Kidney capillary endothelial cell (primary cell): ENCODE measurements at places on chromosomes 7 and 10.

- DNase-seq: no peak
Observed at GRCh38 chr10:3570855-3571266, 214.1 kb downstream of the KLF6 start.

GRCh38 chr7:151439855-151440798 lies at the start of gene CRYGN:
Gene CRYGN, minus strand, starts transcription at chr7:151440141. Its CDS starts 224 bp downstream, at chr7:151439917.
- DNase-seq: no peak

GRCh38 chr7:108266491-108266890 lies 136.3 kb upstream of the LAMB4 start:
- no peak for DNase-seq

DNA sequence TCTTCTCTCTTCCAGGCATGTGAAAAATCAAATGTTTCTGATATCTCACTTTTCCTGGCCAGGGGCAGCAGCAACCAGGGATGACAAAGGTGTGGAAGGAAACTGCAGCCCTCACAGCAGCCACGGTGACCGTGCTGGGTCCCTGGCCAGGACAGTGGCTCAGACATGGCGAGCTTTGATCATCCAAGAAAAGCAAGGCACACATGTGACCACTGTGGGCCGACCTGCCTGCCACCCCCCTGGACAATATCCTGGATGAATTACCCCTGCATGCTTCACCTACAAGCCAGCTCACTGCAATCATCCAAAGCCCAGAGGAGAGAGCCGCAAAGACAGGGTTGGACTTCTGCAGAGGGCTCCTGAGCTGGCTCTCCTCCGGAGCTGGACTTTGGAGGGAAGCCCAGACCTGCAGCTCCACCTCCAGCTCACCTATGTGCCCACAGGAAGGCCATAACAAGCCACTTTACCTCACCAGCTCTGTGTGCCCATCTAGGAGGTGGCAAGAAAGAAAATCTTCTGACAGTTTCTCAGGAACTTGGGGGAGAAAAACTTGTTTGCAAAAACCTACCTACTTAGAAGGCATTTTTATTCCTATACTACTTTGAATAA lies 2.7 kb downstream of the CHST15 start:
- no peak for DNase-seq

GRCh38 chr10:73967022-73967429 lies 30.9 kb upstream of the VCL start:
- DNase-seq: no peak

DNA sequence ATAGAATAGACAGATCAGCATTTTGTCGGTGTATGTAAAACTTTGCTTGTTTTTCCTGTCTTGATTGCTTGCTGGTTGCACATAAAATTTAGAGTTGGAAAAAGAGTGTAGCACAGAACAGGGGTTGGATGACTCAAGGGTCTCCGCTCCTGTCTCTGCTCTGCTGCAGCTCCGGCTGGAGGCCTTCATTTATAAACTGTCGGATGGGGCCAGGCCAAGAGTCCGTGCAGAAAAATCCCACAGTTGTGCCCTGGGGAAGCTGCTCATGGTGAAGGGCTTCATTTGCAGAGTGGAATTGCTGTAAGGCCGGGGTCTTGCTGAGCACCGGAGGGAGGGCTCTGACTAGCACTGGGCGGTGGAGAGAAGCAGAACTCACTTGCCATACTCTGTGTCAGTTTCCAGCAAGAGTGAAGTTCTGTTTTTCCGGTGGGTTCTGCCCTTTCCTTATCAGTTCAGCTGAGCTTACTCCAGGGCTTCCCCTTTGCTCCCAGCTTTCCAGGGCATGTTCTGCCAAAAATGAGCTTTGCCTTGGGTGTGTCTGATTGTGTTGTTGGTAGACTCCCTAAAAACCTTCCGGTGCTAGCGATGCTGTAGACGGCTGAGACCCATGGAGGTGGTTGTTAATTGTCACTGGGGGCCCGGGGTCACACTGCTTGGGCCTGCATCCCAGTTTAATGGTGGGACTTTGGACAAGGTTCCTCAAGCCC lies 67.2 kb downstream of the CAMK1D start:
- DNase-seq: no peak

- peak; percentile 85 for DNase-seq
Observed at GRCh38 chr7:22488643-22489462, 11.1 kb downstream of the STEAP1B start.

GRCh38 chr10:2978574-2979273 lies 88.6 kb upstream of the PFKP start:
- no peak for DNase-seq
